ENCODE measurements at places on chromosomes 12 and 14.

DNA sequence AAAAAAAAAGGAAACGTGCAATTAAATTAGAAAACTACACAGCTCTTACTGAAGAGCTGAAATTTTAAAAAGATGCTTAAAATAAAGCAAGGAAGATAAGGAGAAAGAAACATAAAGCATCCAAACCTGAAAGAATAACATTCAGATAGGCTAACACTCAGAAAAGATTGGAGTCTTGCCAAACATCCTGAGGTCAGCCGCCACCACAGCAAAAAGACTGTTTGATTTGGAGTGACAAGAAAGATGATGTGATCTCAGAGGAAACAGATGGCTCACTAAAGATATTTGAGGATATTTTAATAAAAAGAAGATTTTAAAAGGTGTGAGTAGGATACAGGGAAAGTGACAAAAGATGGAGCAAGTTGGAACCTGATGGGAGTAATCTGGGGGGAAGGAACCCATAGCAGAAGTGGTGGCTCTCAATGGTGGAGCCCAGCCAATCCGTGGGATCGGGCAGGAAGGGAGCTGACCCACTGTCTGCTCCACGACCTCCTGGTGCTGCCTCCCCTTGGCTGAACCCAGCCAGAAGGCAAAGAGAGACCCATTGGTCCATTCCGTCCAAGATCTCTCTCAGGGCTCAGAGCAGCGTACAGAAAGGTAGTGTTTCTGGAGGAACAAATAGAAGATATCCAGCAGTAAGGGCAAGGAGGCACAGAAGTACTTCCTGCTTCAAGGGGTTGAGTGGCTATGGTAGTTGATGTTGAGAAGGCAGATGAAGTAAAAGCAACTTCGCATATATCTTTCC is 469.6 kb downstream of the RGS6 start:
- DNase-seq, result no peak

DNA sequence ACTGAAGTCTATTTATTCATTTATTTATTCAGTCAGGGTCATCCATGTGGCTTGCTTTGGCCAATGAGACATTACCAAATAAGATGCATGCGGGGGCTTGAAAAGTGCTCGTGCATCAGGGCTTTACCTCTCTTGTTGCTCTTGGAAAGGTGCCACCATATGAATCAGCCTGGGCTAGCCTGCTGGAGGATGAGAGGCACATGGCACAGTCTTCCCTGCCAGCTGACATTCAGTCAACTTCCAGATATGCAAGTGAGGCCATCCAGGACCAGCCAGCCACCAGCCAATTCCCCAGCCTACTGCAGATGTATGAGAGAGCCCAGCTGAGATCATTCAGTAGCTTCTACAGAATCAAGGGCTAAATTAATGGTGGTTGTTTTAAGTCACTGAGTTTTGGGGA is 105.2 kb upstream of the RPH3A start:
- no peak for DNase-seq

DNA sequence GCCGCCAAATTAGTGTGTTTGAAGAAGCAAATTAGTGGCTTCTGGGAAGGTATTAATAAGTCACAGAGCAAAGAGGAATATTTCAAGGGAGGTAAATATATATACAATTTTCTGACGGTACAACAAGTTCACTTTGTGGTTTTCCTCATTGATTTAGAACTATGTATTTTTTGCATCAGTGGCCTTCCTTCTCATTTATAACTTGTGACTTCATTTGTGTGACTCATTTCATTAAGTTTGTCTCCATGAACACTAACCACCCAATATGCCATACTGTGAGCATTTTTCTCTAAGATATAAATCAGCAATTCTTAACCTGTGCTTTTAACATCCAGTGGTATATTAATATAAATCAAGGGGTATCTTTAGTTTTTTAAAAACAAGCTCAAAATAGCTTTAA is 29.3 kb upstream of the ARHGAP5 start:
- no peak for DNase-seq

DNA sequence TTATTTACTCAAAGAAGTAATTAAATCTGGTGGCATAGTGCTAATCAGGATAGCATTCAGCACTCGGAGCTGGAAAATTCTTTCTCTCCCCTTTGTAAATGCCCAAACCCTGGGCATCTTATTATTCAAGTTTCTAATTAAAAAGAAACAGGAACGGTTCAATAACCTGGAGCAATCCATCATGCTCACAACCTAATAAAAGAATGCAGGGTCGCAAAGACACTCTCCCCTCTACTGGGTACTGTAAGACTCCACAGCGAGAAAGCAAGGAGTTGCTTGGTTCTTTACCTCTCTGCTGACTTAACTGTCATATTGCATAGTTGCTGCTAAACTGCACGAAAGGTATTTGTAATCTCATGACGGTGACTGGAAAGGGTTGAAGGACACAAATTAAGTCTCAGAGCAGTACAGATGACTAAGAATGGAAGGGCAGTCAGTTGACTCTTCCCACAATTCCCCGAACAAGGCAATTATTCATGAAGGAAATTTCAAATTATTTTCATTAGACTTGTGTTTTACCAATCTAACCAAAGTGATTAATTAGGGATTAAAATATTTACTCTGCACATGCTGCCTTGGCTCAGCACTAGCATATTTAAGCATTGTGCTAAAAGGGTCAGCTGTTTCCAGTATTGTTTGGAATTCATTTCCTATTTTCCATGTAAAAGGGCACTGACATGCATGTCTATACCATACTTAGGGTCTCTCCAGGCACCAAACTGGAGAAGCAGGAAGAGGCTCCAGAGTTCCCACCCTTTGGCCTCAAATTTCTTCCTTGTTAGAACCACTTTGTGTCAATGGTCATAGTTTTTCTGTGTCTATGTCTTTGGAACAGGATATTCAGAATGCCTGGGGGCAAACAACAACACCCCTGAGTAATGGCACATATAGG is 182.2 kb downstream of the EXOC5 start:
- DNase-seq, result no peak

DNA sequence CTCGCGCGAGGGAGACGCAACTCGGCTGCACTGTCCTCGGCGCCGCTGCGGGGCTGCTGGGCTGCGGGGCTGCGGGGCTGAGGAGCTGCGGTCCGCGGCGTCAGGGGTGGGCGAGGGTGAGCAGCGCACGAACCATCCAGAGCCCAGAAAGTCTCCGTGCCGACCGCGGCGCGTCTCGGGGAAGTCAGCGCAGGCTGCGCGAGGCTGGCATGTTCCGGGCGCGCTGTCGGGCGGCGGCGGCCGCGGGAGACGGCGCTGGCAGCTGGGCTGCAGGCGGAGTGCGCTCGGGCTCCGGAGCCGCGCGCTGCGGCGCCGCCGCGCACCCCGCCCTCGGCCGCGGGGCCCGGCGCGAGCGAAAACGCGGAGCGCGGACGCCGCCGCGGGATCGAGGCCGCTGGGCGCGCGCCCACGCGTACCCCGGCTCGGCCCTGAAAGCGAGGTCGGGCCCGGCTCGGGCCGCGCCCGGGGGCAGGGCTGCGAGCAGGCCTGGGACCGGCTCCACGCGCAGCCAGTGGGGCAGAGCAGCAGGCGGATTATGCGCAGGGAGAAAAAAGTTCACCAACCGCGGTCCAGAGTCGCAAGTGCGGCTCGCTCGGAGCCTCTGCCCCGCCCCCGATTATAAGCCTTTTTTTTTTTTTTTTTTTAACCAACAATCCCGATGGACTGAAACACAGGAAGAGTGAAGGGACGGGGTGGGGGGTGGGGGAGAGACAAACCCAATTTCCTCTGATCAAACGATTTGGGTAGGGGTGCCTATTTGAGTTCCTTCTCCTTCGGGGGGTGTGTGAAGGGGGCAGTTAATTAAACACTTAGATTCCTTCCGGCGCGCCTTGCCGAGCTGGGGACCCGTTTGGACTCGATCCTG is at the start of gene PRICKLE1:
Gene PRICKLE1 (minus strand): TSS at position 282 of the 865 bp plus-strand sequence. CDS start 117,230 bp downstream, outside the sequence.
- no peak for DNase-seq
